ENCODE measurements at places on chromosomes 7 and 10.

DNA sequence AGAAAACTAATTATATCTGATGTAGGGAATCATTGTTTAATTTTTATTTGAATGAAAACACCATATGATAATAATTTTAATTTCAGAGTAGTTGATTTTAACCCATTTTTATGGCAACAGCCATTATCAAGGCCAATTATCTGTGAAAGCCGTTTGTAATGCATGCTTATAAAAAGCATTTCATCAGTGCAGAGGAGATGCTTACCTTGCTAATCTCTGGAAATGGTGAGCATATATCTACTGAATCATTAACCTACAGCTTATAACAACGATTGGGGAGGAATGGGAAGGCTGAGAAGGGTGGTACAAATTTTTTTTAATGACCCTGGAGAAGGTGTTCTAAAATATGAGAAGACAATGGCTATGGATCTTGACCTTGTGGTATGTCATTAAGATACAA lies 235.6 kb downstream of the DGKB start:
- DNase-seq, result no peak

GRCh38 chr10:100733329-100733728 lies 12.1 kb upstream of the PAX2 start:
- DNase-seq, result no peak

GRCh38 chr7:128811631-128812430 lies 18.4 kb upstream of the FLNC start:
- peak; percentile 24 for DNase-seq

GRCh38 chr7:106681815-106682495 lies 21.0 kb upstream of the CCDC71L start:
- no peak for DNase-seq

DNA sequence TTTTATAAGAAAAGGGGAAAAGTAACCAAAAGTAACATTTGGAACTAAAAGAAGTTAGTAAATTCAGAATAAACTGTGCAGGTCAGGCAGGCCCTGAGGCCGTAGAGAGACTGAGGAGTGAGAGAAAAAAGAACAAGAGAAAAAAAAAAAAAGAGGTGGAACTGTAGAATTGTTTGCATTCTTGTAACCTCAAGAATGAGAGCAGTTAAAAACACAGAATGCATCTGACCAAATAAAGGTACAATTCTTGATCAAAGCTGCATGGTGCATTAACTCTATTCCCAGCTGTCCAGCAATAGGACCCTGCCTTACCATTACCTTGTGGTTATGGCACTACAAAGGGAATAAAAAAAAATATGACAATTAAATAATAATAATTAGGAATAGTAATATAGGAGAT lies 170.1 kb upstream of the SEMA3A start:
- DNase-seq, result no peak

- DNase-seq, result no peak
Observed at GRCh38 chr7:84144935-84145334, 49.7 kb downstream of the SEMA3A start.
